ENCODE measurements at places on chromosomes 5 and 9.

DNA sequence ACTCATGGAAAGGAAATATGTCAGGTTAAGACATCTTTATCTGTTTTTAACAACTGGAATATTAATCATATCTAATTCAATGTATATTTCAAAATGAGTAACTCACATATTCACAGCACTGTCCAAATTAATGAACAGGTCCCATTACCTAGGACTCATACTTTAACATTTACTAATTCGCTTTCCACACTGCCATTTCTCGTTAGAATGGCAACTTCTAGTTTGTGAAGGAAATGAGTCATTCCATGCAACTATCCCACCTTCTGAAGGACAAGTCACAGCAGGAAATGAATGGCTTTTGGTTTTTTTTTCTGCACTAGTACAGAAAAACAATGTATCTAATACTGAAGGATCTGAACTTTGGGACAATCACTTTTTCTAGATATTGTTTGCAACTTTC lies 24.6 kb upstream of the IFNK start:
- DNase-seq: no peak

GRCh38 chr5:155027993-155028629 lies 14.6 kb downstream of the KIF4B start:
- DNase-seq: no peak

GRCh38 chr5:108174286-108174685 lies 207.6 kb downstream of the FBXL17 start:
- DNase-seq: no peak

- no peak for DNase-seq
Observed at GRCh38 chr5:76582230-76583162, 40.7 kb downstream of the F2RL2 start.

DNA sequence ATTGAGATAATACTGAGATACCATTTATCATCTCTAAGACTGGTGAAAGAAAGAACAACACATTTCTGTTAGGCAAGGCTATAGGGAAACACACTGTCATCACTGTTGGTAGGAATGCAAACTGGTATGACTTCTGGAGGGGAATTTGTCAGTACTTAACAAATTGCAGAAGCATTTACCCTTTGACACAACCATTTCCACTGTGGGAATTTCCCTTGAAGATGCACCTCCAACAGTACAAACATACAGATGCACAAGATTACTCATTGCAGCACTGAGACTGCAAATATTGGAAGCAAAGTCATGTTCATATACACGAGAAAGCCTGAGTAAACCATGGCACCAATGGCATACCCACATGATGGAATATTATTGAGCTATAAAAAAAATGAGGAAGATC lies 17.6 kb downstream of the GM2A start:
- no peak for DNase-seq

GRCh38 chr5:78268356-78268755 lies 26.1 kb downstream of the AP3B1 start:
- DNase-seq: no peak

DNA sequence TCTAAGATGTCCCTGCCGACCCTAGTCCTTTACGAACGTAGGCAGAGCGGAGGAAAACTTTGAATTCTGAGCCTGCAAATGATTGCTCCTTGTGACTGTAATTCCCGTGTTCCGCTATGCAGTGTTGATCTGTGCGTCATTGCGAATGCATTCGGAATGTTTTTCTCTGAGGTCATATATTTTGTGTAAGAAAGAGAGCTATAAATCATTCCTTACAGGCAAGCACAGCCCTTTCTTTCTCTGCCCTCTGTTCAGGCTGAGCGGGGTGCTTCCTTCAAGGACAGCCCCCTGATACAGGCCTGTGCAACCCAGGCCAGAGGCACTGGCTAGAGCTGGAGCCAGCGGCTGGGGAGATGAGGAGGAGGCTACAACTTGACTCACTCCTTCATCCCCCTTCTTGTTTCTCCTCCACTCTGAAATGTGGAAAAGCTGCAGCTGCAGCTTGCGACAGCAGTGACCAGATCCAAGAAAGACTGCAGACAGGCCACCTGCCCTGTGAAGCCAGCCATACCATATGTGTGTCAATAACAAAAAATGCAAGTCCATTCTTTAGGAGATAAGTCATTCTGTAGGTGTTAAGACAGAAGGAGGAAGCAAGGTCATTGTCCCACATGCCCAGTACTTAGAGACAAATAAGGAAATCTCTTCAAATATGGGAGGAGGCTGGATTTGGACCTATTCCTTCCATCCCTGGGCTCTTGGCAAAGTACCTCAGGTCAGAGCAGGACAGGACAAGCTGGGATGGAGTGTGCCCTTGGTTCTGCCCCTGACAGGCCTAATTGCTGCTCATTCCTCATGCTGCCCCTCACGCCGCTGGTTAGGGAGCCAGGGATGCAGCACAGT lies 345.7 kb upstream of the WWC1 start:
- DNase-seq: peak; percentile 43

GRCh38 chr9:111187376-111187775 lies 142.6 kb downstream of the OR2K2 start:
- DNase-seq: no peak

DNA sequence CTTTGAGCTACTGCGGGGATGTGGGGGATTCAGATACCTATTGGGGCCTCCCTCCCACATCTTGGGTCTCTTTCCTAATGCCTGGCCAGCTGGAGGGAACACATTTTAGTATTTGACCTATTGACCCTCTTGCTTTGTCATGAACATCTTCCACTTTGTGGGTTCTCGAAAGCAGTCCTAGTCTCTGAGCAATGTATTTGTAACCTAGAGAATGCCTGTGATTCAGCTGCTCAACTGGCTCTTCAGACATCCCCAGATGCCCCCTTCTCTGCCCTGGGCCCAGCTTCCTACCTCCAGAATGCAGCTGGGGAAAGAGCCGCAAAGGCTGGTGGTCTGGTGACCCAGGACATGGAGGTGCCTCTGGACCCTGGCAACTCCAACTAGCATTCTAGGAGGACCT lies 32.2 kb downstream of the APTX start:
- DNase-seq: no peak

GRCh38 chr9:20562051-20562450 lies 60.2 kb downstream of the MLLT3 start:
- no peak for DNase-seq

GRCh38 chr5:6905883-6906282 lies 192.7 kb downstream of the TENT4A start:
- DNase-seq: no peak

DNA sequence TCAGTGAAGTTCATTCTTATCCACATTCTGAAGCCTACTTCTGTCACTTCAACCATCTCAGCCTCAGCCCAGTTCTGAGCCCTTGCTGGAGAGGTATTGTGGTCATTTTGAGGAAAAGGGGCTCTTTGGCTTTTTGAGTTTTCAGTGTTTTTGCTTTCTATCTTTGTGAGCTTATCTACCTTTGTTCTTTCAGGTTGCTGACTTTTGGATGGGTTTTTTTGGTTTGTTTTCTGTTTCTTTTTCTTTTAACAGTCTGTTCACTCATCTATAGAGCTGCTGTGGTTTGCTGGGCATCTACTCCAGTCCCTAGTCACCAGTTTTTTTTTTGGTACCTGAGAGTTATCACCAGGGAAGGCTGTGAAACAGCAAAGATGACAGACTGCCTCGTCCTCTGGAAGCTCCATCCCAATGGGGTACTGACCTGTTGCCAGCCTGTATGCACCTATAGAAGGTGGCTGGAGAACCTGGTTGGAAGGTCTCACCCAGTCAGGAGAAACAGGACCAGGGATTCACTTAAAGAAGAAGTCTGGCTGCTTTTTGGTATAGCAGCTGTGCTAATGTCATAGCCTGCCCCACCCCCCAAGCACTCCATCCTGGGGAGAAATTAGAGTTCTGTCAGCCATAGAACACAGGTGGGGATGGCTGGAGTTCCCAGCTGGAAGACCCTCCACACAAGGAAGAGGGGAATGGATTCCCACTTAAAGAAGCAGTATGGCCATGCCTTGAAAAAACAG lies 138.6 kb upstream of the TSLP start:
- DNase-seq: no peak

GRCh38 chr9:93304574-93305496 lies 120.9 kb downstream of the WNK2 start:
- DNase-seq: peak; percentile 70

Data from breast epithelium (tissue), 4 donors.